Activated CD4-positive, alpha-beta T cell treated with anti-CD3 and anti-CD28 coated beads for 1 hour (primary cell): ENCODE measurements at places on chromosomes 2 and 18.

DNA sequence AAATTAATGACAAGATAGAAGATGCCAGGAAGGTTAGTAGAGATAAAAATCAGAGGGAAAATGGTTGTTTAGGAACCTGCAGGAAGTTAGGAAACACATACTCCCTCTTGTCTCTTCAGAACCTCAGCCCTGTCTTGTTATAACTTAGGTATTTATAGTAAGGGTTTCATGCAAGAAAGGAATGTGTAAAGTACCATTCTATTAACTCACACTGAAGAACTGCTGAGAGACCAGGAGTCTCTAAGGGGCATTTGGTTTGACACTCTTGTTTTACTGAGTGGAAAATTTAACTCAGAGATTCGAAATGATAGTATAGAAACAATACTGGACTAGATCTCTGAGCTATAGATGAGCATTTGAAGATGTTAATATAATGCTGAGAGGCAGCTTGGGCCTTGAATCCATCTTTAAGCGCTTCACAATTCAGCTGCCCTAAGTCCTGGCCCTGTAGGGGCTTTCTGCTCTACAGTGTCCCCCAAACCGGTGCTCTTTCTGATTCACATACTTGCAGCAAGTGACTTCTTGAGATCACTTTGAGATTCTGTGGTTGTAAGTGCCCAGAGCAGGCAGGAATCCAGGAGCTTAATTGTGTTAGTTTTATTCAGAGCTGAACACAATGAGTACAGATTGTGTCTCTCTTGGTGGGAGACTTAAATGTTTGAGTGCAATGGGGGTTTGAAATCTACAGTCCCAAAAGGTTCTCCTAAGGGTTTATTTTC lies 235.0 kb upstream of the RGPD4 start:
- no peak for DNase-seq

- DNase-seq, result no peak
These were observed 4.4 kb upstream of the KLHL23 start for GRCh38 chr2:169729274-169729605.

DNA sequence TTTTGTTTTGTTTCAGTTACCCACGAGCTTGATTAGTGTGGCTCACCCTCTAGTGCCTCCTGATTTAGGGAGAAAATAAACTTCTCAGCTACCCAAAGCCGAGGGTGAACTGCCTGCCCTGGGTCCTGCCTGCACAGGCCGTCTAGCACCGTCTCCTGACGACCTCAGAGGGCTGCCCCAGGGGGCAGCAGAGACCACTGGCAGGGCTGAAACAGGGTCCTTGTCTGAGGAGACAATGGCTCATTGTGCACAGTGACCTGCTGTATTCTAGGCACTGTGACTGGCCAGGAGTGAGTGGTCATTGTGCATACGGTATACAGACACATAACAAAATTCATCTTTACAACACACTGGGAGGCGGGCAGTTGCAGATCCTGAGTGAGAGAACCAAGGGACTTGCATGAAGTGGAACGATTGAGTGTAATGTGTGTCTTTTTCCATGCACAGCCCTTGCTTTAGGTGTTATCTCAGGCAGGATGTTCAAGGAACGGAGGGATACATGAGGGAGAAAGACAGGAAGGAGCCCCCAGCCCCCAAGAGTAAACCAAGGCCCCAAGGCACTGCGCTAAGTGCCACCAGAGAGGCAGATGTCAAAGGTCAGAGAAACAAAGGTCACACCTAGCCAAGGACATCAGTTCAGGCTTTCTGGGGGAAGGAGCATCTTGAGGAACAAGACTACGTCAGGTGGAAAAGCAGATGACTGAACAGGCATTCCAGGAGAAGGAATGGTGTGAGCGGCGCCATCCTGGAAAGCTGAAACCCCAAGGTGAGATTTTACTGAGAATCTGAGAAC lies 421.3 kb downstream of the LPIN1 start:
- DNase-seq, result no peak

DNA sequence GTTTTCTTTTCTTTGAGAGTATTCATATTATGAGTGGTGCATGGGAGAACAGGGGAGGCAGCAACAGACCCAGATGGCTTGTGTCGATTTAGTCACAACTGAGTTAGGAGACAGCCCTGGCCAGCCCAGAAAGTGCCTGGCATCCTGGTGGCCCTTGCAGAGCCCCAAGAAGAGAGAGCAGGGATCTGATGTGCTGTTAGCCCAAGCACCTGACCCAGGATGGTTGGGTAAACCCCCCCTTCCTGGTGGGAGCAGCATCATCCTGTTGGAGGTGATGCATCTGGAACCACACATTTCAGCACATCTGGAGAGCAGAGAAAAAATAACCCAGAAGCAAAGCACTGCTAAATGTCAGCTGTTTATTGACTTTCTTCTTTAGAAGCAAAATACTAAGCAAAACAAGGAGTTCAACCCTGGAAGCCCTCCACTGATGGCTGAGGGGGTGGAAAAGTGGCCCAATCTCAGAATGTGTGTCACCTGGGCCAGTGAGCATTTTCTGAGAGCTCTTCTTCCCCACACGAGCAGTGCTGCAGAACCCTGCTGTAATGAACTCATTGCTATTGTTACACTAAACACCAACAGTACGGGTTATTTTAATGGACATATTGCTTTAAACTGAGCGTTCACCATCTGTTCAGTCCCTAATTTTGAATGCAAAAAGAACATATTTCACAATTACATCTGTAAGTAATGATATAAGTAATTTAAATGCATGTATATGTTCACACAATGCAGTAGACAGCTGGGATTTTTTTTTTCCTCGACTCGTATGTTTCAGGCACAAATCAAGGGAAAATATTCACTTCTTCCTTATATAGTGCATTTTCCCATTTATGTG lies 100.6 kb upstream of the SMIM21 start:
- DNase-seq, result no peak

DNA sequence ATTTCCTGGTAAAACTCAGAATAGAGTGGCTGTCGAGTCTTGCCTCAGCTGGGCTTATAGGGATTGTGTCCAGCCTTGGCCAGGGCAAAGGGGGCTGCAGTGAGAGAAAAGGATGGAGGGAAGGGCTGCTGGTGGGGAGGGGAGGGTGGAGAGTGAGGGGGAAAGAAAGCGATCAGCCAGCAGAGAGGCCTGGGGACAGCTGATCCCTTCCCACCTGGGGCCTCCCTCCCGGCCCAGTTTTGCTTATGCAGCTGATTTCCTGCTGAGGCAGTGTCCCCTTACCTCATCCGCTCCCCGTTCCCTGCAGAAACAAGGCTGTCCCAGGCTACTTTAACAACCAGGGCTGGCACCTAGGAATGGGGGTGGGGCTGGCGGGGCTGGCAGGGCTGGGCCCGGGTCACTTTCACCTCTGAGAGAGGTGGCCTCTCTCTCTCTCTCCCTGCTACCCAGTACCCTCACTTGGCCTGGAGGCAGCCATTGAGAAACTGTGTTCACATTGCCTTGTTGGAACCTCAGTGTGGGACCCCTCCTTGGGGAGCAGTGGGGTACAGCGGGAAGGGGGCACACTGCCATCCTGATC lies 12.2 kb upstream of the GMPPA start:
- DNase-seq, result no peak

DNA sequence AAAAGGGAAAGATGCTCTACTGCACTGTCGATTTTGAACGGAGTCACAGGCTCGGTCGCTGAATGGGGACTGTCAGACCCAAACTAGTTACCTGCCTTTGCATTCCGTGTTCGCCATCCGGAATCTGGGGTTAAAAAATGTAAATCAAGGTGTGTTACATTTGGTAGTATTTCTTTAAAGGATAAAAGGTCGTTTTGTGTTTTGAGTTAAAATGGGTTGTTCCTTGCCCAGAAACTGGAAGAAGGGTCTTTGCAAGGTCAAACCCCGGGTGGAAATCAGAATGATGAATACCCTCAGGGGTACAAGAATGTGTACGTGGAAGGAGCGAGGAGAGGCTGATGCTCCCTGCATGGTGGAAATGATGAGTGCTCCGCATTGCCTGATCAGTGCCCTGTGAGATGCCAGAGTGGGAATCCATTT lies 1.0 kb downstream of the VSNL1 start:
- DNase-seq, result no peak

DNA sequence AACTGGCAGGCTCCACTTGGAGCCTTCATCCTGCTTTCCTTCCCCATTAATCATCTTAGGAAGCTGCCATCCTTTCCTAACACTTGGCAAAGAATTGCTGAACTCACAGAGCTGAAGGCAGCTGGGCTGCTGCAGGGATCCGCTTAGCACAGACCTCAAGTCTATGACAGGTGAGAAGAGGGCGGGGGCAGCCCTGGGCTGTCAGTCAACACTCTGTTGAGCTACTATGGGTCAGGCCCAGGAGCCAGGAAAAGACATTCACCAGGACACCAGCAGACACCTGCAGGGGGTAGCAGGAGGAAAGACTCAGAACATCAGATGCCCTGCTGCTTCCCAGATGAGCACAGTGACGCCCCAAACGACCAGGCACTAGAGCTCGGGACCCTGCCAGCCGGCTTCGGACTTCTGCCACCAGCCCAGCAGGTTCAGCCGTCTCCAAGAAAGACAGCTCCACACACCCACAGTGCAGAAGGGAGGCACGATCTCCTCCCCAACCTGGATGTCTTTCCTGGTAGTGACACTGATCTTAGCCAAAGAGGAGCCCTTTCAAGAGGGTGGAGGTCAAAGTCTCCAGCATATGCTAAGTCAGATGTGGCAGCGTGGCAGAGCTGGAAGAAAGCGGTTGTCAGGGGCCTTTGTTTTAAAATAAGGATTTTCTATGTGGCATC lies 55.2 kb downstream of the SNORC start:
- no peak for DNase-seq

DNA sequence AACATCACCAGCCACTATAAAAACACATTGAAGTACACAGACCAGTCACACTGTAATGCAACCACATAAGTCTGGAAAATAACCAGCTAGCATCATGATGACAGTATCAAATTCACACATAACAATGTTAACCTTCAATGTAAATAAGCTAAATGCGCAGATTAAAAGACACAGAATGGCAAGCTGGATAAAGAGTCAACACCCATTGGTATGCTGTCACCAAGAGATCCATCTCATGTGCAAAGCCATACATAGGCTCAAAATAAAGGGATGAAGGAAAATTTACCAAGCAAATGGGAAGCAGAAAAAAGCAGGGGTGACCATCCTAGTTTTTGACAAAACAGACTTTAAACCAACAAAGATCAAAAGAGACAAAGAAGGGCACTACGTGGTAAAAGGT lies 110.8 kb downstream of the NR4A2 start:
- no peak for DNase-seq

GRCh38 chr2:207321514-207321913 lies 155.8 kb upstream of the KLF7 start:
- no peak for DNase-seq
